ENCODE measurements at places on chromosomes 4 and X.

- DNase-seq, result no peak
Observed at GRCh38 chr4:54545663-54546424, 111.9 kb upstream of the KIT start.

DNA sequence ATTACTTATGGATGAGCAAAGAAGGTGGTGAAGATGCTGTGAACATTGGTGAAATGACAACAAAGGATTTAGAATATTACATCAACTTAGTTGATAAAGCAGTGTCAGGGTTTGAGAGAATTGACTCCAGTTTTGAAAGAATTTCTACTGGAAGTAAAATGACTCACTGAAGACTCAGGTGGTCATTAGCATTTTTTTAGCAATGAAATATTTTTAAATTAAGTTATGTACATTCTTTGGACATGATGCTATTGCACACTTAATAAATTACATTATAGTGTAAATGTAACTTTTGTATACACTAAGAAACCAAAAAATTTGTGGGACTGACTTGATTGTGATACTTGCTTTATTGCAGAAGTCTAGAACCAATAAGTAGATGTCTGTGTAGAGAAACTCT lies 56.9 kb downstream of the USO1 start:
- DNase-seq, result no peak

GRCh38 chrX:74613370-74614092 lies 893 bp downstream of the RLIM start:
- peak; percentile 13 for DNase-seq

DNA sequence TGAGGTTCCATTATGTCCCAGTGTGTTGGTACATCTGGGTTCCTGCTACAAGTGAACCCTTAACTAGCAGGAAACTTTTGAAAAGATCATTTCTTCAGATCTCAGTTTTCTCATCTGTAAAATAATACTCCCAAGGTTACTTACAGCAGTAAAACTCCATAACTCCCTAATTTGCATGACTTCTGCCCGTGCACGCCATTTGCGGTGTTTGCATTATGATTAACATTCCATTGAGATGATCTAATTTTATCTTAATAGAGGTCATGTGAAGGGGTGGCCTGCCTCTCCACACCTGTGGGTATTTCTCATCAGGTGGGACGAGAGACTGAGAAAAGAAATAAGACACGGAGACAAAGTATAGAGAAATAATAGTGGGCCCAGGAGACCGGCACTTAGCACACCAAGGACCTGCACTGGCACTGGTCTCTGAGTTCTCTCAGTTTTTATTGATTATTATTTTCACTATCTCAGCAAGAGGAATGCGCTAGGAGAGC lies 219.8 kb downstream of the TLL1 start:
- DNase-seq, result no peak

Data from CD4-positive, alpha-beta T cell treated with Interleukin-21 for 1 hour (primary cell).